Ascending aorta (tissue), 2 donors: ENCODE measurements at places on chromosomes 5 and 9. TPM values are rescaled to one million over a fixed set of nuclear protein-coding genes. Genes with fewer than 3 reads are reported as not detected.

GRCh38 chr5:152882621-152883020, 477.5 kb upstream of the NMUR2 start:
- no peaks in the 10 kb centered on the region for H3K4me1 ChIP-seq
- DNase-seq: no peak
- no peaks in the 10 kb centered on the region for H3K27me3 ChIP-seq
- H3K27ac ChIP-seq: no peak overlapping the region

DNA sequence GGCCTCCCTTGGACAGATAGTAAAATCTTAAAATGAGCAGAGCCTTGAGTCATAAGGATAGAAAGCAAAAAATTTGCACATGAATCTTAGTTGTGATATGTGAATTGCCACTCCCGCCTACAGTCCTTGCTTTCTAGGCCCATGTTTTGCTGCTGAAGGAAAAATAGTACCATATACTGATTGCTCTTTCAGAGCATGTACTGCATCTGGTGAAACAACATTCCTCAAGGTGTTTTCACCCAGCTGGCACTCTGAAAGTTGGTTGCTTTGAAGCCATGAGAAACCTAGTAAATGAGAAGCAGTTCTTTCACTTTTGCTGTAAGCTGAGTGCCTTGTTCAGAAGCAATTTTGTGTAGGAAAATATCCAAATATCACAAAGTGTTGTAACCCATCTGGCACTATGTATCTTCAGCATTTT, 10.3 kb downstream of the CDC37L1 start:
- peak overlapping the region; percentile 74 for H3K27ac ChIP-seq
- peaks cover 45% of the 10 kb centered on the region for H3K4me1 ChIP-seq
- H3K4me3 ChIP-seq: peak overlapping the region; percentile 22
- no peak for DNase-seq
- H3K36me3 ChIP-seq: peaks cover 4% of the 10 kb centered on the region

- H3K27ac ChIP-seq: peak within 1 kb of the TSS; percentile 96
- H3K27me3 ChIP-seq: no peaks in the 10 kb centered on the region
- peak; percentile 86 for DNase-seq
- peak within 1 kb of the TSS; percentile 93 for H3K4me3 ChIP-seq
- no peaks in the 10 kb centered on the region for H3K36me3 ChIP-seq
- peaks cover 28% of the 10 kb centered on the region for H3K4me1 ChIP-seq
Observed at GRCh38 chr5:140174465-140175366, at the start of gene CYSTM1. Gene CYSTM1, plus strand, starts transcription at chr5:140175188. Its CDS starts 19,278 bp downstream, at chr5:140194466.

DNA sequence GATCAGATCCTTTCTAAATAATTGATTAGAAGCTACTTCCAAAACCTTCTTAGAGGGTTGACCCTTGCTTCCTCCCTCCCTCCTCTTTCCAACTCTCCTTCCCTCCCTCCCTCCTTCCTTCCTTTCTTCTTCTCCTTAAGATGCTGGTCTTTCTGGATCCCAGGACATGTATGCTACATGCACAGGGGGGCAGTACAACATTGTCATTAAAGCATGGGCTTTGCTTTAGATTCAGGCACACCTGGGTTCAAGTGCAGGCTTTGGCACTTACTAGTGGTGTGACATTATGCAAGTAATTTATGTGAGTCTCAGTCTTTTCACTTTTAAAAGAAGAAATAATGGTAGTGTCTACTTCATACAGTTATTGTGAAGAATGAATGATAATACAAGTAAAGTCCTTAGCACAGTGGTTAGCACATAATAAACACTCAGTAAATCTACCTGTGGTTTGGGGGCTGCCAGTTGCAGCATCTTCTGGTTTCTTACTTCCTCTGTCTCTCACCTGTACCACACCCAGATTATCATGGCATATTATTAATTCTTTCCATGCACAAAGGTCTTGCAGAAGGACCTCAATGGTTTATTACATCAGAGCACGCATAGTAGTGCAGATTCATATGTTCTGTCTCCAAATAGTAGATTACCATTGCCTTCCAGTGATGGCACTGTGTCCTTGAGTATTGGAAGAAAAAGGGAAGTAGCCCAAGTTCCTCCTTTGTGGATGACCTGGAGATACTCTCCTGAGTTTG, 154.1 kb downstream of the ARHGAP26 start:
- H3K4me3 ChIP-seq: no peak overlapping the region
- no peaks in the 10 kb centered on the region for H3K4me1 ChIP-seq
- no peaks in the 10 kb centered on the region for H3K27me3 ChIP-seq

DNA sequence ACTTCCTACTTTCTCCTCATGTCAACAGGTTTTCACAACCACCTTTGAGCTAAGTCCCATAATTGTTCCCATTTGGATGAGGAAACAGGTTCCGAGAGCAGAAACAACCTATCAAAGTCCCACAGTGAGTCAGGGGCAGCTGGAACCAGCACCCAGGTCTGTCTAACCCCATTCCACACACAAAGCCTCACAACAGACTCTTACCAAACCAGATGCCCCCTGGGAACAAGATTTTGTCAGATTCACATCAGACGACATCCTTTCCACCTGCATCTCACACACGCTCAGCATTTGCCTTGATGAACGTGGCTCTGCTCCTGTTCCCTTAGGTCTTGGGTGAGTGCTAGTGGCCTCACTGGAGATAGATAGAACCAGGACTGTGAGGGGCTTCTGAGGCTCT, 17.0 kb downstream of the SWI5 start:
- peaks cover 7% of the 10 kb centered on the region for H3K36me3 ChIP-seq
- H3K4me3 ChIP-seq: no peak overlapping the region
- H3K27me3 ChIP-seq: no peaks in the 10 kb centered on the region
- H3K4me1 ChIP-seq: no peaks in the 10 kb centered on the region

DNA sequence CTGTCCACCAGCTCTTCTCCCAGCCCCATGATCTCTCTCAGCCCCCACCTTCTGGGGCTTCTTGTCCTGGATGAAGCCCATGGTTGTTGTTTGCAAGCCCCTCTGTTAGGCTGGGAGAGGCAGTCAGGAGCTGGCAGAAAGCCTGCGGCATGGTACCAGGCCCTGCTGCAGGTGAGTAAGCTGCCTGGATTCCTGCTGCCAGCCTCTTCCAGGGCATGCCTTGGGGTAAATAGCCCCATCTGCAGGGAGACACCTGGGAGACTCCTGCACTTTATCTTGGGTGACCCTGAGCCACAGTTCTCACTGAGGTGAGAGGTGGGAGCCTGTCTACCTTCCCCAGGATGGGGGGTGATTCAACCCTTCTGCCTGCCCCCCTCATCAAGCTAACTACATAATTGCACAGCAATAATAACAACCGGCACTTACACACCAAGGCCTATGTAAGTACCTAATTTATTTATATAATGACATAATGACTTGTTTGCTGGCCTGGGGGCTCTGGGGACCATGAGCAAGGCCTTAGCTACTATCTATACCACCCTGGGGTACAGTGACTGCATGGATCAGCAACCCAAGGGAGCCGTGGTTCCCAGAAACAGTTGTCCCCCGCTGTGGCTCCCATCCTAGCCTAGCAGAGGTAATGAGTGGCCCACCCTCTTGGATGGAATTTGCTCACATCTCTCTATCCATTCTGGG, 116.0 kb downstream of the PSD2 start:
- H3K27ac ChIP-seq: no peak overlapping the region
- no peaks in the 10 kb centered on the region for H3K27me3 ChIP-seq
- H3K4me3 ChIP-seq: no peak overlapping the region
- DNase-seq: no peak
- H3K4me1 ChIP-seq: no peaks in the 10 kb centered on the region

DNA sequence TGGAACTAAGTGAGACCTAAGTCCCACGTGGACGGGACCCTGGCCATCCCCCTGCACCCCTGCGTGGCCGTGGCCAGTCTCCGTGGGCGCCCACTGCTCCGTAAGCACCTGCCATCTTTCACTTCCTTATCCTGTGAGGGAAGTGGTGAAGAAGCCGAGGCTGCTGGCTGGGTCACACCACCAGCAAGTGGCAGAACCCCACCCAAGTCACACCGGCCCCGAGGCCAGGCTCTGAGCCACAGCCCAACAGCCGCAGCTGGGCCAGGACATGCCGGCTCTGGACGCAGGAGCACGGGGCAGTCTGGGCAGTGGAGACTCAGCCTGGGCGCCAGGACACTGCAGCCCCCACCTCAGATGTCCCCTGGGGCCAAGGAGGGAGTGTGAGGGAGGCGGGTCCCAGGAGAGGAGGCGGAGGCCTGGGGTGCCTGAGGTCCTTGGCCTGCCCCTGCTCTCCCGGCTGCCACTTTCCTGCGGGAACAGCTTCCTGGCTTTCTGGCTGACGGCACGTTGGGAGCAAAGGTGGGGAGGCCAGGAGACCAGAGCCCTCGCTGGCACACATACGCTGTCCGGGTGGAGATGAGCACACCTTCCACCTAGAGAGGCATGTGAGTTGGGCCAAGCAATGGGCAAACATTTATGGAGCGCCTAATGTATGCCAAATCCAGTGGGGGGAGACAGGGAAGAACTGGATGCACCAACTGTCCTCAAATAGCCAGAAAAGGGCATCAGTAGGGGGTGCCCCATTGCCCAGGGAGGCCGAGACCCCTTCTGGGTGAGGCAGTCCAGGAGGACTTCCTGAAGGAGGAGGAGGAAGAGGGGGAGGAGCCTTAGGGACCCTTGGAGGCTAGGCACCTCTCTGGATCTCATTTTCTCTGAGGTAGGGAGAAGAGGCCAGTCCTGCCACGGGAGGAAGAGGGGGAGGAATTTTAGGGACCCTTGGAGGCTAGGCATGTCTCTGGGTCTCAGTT, 43.9 kb upstream of the EGFL7 start:
- peaks cover 4% of the 10 kb centered on the region for H3K4me1 ChIP-seq
- no peak for DNase-seq
- H3K36me3 ChIP-seq: no peaks in the 10 kb centered on the region
- no peak overlapping the region for H3K27ac ChIP-seq

GRCh38 chr5:149129181-149129580, 12.1 kb upstream of the ABLIM3 start:
- no peak overlapping the region for H3K4me3 ChIP-seq
- no peak for DNase-seq
- no peaks in the 10 kb centered on the region for H3K27me3 ChIP-seq
- no peaks in the 10 kb centered on the region for H3K4me1 ChIP-seq
- H3K36me3 ChIP-seq: no peaks in the 10 kb centered on the region
- H3K27ac ChIP-seq: no peak overlapping the region

DNA sequence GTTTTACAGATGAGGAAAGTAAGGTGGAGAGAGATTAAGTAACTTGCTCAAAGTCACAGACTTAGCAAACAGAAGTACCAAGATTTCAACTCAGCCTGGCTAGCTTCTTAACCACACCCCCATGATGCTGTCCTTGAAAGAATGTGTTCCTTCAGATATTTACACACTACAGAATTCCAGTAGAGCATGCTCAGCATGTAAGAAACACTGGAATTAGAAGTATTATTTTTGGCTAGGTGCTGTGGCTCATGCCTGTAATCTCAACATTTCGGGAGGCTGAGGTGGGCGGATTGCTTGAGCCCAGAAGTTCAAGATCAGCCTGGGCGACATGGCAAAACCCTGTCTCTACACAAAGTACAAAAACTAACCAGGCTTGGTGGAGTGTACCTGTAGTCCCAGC, 142.4 kb downstream of the EDIL3 start:
- no peaks in the 10 kb centered on the region for H3K4me1 ChIP-seq
- no peaks in the 10 kb centered on the region for H3K27me3 ChIP-seq
- H3K36me3 ChIP-seq: no peaks in the 10 kb centered on the region
- H3K27ac ChIP-seq: no peak overlapping the region

PCDHGC5 gene
- total RNA-seq: 0.11 TPM

GLRA1 gene
- total RNA-seq: not detected

SERF1A gene
- not detected for total RNA-seq

- no peaks in the 10 kb centered on the region for H3K4me1 ChIP-seq
- H3K36me3 ChIP-seq: no peaks in the 10 kb centered on the region
Observed at GRCh38 chr5:84578226-84578625, 193.5 kb upstream of the EDIL3 start.

GRCh38 chr5:84255315-84255714, 129.4 kb downstream of the EDIL3 start:
- H3K4me1 ChIP-seq: peaks cover 3% of the 10 kb centered on the region
- H3K27ac ChIP-seq: peak overlapping the region; percentile 9
- no peak overlapping the region for H3K4me3 ChIP-seq
- H3K27me3 ChIP-seq: no peaks in the 10 kb centered on the region
- no peak for DNase-seq

GRCh38 chr9:16135968-16136367, 583.1 kb downstream of the CCDC171 start:
- H3K27me3 ChIP-seq: no peaks in the 10 kb centered on the region
- H3K4me3 ChIP-seq: no peak overlapping the region
- H3K36me3 ChIP-seq: no peaks in the 10 kb centered on the region

GCNT1 gene
- total RNA-seq: 0.21 TPM

AMACR gene
- 1.3 TPM for total RNA-seq

GRCh38 chr5:37553720-37554404, 174.7 kb downstream of the WDR70 start:
- no peaks in the 10 kb centered on the region for H3K36me3 ChIP-seq
- no peak overlapping the region for H3K27ac ChIP-seq
- no peaks in the 10 kb centered on the region for H3K4me1 ChIP-seq
- no peaks in the 10 kb centered on the region for H3K27me3 ChIP-seq
- H3K4me3 ChIP-seq: no peak overlapping the region

UGT3A1 gene
- total RNA-seq: not detected

LOX gene
- total RNA-seq: 48.1 TPM

- peaks cover 20% of the 10 kb centered on the region for H3K36me3 ChIP-seq
- H3K27ac ChIP-seq: peak overlapping the region; percentile 98
- H3K27me3 ChIP-seq: no peaks in the 10 kb centered on the region
- H3K4me1 ChIP-seq: peaks cover 31% of the 10 kb centered on the region
- DNase-seq: no peak
- H3K4me3 ChIP-seq: no peak overlapping the region
Observed at GRCh38 chr9:120915854-120916470, 10.6 kb downstream of the TRAF1 start.

- H3K4me1 ChIP-seq: peaks cover 12% of the 10 kb centered on the region
- no peak overlapping the region for H3K4me3 ChIP-seq
- no peaks in the 10 kb centered on the region for H3K36me3 ChIP-seq
- DNase-seq: no peak
- no peaks in the 10 kb centered on the region for H3K27me3 ChIP-seq
Observed at GRCh38 chr5:61621202-61621650, 289.2 kb downstream of the ZSWIM6 start.

CD274 gene
- total RNA-seq: 23.8 TPM

DNA sequence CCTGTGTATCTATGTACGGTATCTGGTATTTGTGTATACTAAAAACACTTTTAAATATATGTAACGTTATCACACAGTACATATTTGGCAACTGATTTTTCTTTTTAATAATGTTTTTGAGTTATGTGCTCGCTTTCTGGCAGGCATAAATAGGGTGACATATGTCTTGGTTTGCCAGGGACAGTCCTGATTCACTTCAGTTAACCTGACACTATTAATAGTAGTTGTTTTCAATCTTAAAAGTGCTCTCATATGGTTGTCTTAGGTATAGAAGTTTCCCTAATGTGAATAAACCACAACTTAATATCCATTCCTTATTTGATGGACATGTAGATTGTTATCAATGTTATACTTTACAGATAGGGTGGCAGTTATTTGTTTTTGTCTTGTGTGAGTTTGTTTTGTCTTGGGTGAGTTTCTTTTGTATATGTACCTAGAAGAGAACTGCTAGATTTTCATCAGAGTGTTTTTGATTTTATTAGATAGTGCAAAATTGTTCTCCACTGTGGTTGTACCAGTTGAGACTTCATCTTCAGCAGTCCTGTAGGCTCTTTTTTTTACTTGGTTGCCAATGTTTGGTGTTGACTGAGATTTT, 7.9 kb downstream of the G3BP1 start:
- H3K27ac ChIP-seq: no peak overlapping the region
- DNase-seq: no peak
- no peak overlapping the region for H3K4me3 ChIP-seq
- H3K36me3 ChIP-seq: no peaks in the 10 kb centered on the region

NR6A1 gene
- 0.53 TPM for total RNA-seq
